ENCODE measurements at places on chromosomes 11 and 22.

GRCh38 chr22:29951791-29952413, 68.9 kb downstream of the MTMR3 start:
- no peak for DNase-seq

DNA sequence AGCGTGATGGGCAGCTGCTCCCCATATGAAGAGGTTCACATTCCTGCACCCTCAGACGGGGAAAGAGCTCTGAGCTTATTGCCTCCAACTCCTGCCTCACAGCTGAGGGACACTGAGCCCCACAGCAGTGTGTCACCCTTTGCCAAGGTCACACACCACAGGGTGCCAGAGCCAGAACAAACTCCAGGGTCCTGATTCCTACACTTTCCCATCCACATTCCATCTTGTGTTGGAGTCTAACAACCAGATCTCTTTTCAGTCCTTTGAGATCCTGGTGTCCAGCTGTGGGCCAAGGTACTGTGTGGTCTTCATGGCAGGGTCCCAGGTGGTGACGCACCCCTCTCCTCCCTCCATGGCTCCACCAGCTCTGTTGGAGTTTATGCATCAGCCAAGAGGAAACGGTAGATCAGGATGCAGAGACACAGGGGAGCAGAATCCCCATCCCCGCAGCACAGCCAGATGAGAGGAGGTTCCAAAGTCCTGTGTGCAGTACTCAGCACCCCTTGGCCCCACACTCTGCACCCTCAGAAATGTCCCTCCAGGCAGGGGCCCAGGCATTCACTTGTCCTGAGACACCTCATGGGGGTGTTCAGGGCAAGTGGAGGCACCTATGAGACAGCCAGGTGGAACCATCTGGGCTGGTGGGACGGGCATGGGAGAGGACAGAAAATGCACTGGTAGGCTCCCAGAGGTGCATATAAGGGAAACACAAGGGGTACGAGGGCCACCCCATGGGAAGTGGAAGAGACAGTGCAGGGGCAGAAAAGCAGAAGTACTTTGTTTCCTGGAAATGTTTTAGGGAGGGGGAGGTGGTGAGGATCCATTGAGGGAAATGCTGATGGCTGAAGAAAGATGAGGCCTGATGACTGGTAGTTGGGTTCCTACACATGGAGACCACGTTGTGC, 32.6 kb upstream of the GNAZ start:
- DNase-seq: no peak

GRCh38 chr11:113426686-113427085, 39.1 kb downstream of the ANKK1 start:
- no peak for DNase-seq

DNA sequence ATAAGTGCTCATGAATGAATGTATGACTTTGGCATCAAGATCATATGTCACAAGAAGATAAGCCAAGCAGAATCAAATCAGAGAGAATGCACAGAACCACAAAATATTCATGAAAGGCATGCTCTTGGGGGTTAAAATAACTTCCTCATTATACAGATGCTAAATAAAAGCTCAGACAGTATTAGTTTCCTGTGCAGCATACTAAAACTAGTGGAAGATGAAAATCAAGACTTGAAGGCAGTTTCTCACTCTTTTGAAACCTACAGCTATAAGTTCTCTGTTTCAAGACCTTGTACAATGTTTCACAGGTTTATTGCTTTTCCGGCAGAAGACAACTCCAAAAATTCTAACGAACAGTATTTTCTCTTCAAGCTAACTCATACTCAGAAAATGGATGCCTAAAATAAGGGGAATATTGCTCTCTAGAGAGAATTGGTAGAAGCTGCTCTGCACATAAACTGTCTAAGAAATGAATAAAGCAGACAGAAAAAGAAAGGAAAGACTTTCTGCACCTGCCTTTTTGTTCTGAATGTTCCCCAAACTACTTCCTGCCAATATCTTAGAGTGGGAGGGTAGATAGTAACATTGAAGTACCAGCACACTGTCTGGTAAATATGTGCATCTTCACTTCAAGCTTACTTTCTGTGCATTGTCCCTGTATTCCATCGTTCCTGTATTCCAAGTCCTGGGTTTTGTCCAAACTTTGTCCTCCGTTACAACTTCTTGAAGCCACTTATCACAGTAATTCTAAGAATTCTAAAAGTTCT, 639.4 kb upstream of the FAT3 start:
- DNase-seq: no peak

DNA sequence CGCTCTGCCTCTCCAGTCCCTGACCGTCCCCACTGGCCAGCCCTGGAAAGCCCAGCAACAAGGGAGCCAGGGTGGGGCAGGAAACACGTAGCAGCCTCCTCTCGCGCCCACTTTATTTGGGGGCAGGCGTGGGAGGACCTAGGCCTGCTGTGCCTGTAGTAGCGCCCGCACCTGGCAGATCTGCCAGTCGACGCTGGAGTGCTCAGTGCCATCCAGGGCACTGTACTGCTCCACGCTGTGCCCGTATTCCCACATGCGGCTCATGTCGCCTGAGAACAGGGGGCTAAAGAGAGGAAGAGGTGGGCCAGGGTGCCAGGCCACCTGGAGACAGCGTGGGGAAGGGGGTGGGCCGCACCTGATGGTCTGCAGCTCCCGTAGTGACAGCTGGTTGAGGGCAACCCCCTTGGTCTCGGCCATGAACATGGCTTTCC, 17.0 kb upstream of the DRICH1 start:
- DNase-seq: no peak

GRCh38 chr11:112238041-112238440, 11.8 kb downstream of the PTS start:
- no peak for DNase-seq

- DNase-seq: no peak
Observed at GRCh38 chr11:66747480-66747879, 18.5 kb upstream of the SPTBN2 start.

DNA sequence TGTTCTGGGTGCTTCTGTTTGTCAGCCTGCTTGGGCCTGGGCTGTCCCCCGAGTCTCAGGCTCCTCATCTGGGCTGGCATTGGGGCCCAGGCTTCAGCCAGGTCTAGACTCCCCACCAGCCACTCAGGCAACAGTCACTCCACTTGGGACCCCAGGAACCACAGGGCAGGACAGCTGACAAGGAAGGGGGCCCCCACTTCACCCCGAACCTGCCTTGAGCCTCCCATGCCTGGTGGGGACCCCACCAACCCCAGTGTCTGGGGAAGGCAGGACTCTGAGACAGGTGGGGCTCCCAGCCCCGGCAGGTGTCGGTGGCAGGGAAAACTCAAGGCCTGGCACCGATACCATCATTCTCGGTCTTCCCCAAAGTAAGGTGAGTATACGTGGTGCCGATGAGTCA, 11.7 kb upstream of the LTO1 start:
- no peak for DNase-seq

- DNase-seq: no peak
Observed at GRCh38 chr22:35930933-35931332, 97.7 kb downstream of the RBFOX2 start.

DNA sequence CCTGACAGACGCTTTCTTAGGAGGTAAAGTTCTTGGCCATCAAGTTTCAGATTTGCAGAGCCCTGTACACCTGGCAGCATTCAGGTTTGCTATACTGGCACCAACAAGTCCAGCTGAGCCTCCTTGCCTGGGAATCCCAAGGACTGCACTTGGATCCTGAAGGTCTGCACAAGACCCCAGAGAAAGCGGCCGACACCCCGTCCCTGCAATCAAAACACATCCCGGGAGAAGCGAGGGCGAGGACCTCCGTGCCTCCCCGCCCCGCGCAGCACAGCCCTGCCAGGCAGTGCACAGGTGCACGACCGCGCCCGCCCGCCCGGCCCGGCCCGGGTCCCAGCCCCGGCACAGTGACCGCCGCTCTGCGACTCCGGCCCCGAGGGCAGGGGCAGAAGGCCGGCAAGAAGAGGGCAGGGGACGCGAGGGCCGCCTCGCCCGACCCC, 559 bp downstream of the MRTFA start:
- no peak for DNase-seq

- DNase-seq: no peak
Observed at GRCh38 chr11:113263458-113264259, 50.7 kb upstream of the TTC12 start.

- DNase-seq: no peak
Observed at GRCh38 chr11:104043678-104044239, 7.3 kb downstream of the DDI1 start.

GRCh38 chr11:128653801-128654231, 40.1 kb upstream of the FLI1 start:
- DNase-seq: no peak

GRCh38 chr11:2745511-2745910, 45.7 kb upstream of the KCNQ1OT1 start:
- DNase-seq: no peak

DNA sequence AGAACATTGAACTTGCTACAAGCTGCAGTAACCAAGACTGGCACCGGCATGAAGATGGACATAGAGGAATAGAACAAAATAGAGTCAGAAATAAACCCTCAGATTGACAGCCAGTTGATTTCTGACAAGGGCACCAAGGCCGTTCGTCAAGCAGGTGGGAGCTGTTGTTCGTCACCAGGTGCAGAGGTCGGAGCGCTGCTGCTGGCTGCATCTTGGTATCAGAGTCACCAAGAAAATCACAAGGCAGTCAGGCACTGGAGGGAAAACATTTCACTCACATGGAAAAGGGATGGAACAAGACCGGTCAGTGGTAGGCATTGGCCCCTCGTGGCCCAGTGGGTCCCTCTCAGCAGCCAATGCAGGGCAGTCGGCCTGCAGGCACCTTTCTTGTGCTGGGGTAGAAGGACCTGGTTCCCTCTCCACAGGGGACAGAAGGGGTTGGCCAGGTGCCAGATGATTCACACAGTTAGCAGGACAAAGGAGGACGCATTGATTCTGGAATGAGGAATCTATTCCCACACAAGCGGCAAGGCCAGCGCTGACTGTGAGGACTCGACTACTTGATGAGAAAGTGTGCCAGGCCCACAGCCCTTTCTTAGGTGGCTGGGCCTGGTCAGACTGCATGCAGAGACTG, 115.8 kb upstream of the FGF3 start:
- no peak for DNase-seq

DNA sequence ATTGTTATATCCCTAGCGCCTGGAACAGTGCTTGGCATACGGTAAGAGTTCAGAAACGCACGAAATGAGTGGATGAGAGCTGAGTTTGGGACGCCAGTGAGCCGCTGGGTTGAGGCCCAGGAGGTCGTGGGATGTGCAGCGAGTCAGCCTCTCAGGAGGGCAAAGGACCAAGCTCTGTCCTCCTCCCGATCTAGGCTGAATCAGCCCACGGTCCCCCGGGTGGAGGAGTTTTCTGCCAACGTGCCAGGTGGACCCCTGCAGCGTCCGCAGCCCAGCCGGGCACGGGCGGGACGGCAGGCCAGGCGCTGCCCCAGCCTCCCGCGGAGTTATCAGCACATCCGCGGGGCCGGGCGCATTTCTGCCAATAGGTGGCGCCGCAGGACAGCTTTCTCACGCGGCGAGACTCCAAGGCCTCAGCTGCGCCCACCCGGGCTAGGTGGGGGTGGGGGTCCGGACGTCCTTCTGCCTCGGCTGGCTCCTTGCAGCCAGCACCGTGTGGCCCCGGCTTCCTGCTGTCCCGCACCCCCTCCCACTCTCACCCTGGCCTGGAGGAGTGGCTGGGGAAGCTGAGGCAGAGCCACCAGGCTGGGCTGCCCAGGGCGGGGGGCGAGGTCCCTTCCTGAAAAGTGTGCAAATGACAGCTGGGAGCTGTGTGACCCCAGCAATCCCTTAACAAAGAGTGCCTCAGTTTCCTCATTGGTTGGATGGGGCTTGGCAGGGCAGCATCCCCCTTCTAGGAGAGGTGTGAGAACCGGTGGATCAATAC, 2.2 kb upstream of the RPS19BP1 start:
- DNase-seq: peak; percentile 51

DNA sequence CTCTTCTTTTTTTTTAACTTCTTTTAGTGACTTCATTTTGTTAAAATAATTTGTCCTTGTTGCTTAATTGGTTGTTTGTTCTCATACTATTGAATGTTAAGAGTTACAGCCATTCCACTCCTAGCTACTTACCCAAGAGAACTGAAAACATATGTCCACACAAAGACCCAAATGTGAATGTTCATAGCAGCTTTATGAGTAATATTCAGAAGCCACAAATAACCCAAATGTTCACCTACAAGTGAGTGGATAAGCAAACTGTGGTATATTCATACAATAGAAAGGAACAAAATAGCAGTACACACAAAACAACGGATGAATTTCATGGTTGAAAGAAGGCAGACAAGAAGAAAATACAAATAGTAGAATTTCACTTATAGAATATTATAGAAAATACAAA, 1.4 kb upstream of the OR4D11 start:
- DNase-seq: no peak

GRCh38 chr11:129967996-129968395, 34.6 kb downstream of the PRDM10 start:
- DNase-seq: no peak

DNA sequence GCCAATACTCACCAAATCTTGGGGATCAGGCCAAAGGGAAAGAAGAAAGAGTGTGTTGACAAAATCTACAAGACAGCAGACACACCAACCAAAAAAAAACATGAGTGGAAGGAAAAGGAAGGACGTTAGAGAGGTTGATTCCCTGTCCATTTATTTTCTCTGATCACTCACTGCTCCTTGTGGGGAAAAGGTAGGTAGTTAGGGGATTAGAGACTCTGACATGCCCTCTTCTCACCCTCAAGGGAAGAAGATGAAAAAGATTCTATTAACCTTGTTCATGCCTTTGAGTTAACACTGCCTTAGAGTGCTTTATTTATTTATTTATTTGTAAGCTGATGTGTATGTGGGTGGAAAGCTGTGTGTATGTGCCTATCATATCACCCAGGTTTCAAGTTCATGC, at the start of gene OR52H1:
OR52H1 (minus strand) TSS at position 101 of the 400 bp plus-strand sequence. CDS start 3,035 bp downstream, outside the sequence.
- DNase-seq: no peak

GRCh38 chr11:126059238-126059781, 3.4 kb downstream of the CDON start:
- DNase-seq: no peak

DNA sequence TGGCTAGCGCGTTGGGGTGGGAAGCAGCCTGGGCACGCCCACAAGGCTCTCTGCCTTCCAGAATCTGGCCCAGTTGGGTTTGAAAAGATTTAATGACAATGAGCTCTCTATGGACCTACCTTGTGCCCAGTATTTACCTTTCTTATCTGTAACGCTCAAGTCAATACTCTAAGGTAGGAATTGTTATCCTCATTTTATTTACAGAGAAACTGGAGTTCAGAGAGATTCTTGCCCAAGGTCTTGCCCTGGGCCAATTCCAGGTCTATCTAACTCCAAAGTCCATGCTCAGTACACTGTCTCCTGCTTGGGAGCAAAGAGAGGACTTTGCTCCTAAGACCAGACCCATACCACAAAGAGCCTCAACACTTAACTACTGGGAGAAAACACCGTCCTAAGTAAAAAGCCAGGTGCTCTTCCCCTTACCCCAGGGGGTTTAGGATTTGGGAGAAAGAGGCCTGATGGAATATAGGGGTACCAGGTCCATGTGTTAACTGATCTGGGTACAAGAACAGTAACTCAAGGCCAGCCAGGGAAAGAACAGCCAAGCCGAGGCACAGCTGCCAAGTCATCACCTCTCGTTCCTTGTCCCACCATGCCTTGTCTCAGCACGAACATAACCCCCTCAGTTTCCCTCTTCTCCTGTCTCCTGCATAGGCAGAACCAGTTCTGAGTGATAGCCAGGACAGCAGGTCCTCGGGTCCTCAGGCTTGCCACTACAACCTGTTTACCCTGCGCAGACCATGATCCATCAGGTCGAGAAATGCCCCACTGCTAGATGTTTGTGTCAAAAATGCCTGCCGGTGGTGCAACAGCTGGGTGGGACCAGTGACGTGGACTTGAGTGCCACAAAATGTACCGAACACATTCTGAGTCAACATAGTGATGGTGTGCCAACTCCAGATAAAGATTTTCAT, 14.6 kb downstream of the APOA4 start:
- DNase-seq: no peak
